ENCODE measurements at places on chromosomes 13 and 19.

DNA sequence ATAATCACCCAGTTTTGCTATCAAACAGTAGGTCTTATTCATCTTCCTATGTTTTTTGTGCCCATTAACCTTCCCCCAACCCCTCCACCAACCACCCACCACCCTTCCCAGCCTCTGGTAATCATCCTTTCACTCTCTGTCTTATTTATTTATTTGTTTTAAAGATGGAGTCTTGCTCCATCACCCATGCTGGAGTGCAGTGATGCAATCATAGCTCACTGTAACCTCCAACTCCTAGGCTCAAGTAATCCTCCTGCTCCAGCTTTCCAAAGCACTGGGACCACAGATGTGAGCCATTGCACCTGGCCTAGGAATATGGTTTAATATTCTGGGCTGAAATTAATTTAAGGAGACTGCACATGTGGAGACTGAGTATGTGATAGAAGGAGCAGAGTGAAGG, 527.0 kb downstream of the GPC6 start:
- DNase-seq = no peak

GRCh38 chr13:77833331-77833863, 85.2 kb downstream of the EDNRB start:
- DNase-seq = no peak

DNA sequence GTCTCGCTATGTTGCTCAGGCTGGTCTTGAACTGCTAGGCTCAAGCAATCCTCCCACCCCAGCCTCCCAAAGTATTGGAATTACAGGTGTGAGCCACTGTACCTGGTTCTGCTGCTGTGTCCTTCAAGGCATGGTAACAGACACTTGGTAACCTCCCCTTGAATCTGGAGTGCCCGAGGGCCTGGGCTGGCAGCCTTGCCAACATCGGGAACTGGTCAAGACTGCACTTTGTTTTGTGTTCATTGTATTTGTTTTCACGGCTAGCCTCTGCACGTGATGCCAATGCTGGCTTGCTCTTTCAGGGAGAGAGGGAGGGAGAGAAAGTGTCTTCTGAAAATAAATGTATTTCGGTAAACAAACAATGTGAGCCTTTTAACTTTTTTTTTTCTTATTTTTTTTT, 12.0 kb downstream of the CERS4 start:
- DNase-seq = no peak

GRCh38 chr19:16524991-16525734, 17.1 kb downstream of the CHERP start:
- DNase-seq = no peak

- no peak for DNase-seq
These were observed 120.1 kb downstream of the PAN3 start for GRCh38 chr13:28258417-28258816.

Data from HT-29 (cell line).